ENCODE measurements at places on chromosomes 16 and 17.

DNA sequence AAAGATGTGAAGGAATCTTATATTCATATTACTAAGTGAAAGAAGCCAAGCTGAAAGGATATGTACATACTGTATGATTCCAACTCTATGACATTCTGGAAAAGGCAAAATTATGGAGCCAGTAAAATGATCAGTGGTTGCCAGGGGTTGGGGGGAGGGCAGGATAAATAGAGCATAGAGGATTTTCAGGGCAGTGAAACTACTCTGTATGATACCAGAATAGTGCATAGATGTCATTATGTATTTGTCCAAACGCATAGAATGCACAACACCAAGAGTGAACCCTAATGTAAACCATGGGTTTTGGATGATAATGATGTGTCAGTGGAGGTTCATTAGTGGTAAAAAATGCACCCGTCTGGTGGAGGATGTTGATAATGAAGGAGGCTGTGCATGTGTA, 71.0 kb upstream of the ZNF423 start:
- DNase-seq: no peak

DNA sequence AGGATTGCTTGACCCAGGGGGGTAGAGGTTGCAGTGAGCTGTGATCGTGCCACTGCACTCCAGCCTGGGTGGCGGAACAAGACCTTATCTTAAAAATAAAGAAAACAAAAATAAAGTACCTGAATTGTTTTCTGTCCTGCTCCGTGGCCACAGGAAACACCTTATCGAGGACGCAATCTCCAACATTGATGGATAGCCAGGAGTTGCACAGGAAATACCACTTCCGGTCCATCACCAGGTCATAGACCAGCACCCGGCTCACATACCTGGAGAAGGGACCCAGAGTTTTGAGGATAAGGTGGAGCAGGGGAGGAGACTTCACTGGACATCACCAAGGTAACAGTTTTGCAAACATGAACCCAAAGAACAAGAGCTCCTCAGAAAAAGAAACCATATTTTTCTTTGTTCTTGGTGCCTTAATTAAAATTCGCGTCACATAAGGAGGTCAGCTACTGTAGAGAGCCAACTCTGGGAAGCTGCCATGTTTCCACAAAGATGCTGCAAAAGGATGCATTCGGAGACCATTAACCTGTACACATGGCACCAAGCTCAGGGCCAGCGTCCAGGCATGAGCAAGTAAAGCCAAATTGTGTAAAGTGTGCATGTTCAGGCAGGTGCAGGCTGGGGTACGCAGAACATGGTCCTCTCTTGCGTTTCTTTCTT, 55.6 kb upstream of the GCSH start:
- DNase-seq: no peak

DNA sequence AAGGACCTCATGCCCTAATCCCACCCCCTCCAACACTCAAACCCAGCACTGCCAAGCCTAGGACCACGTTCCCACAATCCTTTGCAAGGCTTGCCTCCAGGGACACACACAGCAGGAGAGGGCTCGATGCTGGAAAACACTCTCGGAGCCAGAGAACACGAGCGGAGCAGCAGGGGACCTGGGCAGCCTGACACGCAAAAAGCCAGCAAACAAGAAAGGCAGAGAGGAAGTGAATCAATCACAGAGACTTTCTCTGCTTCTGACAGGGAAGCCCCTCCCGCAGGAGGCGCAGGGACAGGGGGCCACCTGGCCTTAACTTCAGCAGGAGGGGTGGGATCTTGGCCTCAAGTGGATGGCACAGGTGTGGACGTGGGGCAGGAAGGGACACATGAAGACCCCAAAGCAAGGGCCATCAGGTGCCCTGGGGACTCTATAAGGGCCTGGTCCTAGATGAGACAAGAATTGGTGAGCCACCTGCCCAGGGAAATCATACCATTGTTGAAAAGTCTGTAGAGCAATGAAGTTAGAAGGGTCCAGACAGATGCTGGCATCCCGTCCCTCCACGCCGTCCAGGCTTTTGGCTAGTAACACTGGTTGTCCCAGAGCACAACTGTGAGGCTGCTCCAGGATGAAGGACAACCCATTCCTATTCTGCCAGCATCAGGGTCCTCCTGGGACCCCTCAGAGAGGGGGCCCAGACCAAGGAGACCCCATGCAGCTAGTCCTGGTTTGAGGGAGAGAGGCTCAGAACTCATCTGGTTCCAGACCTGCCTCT, 2.2 kb downstream of the SDK2 start:
- no peak for DNase-seq

DNA sequence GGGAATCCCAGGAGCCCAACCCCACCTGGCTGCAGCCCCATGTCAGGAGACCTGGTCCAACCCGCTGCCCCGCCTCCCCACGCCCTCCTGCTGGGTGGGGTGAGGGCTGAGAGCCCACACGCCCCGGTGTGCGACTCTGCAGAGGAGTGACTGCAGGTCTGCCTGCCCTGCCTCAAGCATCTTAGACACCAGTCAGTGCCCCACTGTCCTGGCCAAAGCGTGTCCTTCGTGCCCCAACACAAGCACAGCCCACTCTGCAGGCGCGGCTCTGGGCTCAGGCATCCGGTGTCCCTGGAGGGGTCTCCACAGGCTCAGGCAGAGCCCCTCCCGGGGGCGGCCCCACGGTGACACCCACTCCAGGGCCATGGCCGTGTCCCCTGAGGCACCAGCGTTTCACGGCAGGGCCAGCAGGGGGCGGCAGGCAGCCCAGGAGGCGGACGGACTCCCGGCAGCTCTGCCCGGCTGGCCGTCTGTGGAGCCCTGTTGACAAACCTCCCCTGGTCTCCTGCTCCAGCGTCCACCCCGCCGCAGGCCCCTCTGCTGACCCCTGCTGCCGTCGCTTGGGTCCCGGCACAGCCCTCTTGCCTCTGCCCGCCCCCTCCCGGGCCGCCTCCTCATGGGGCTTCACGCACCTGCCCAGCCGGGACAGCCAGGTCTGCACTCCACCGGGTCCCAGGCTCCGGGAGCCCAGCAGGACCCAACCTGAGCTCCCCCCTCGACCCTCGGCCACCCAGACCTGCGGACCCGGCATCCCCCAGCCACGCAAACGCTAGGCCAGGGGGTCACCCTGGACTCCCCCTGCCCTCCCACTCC, 8.6 kb upstream of the UBE2I start:
- peak; percentile 42 for DNase-seq

GRCh38 chr17:76378548-76379274, 5.7 kb upstream of the SPHK1 start:
- DNase-seq: no peak

GRCh38 chr16:51201604-51202003, 50.5 kb upstream of the SALL1 start:
- no peak for DNase-seq

- no peak for DNase-seq
Observed at GRCh38 chr16:65500919-65501318, 379.1 kb upstream of the CDH11 start.

DNA sequence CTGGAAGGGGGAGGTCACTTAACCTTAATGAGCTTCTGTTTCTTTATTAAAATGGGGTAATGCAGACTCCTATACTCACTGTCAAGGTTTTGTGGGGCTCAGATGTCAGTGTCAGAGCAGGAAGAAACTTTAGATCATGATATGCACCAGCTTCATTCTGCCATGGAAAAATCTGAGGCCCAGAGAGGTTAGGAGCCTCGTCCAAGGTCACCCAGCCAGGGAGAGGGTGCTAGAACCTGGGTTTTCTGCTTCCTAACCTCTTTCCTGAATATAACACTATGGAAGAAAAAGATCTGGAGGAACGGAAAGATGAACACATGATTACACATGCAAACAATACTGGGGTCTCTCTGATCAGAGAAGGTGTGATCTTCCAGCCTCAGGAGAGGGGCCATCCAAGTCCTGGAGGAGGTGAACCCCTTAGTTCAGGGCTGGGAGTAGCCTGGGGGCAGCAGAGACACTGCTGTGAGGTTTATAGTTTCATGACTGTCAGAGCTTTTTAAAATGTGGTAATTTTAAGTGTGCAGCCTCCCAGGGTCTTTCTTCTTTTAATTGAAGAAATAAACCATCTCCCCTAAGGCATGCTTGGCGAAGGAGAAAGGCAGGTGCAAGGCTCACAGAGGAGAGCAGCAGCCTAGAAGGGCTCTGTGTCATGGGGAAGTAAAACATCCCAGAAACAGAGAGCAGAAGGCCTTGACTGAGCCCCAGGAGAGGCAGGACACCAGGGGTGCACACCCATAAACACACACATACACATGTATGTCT, 10.2 kb upstream of the MEOX1 start:
- DNase-seq: no peak

- no peak for DNase-seq
Observed at GRCh38 chr16:67446968-67447507, 16.1 kb downstream of the HSD11B2 start.

DNA sequence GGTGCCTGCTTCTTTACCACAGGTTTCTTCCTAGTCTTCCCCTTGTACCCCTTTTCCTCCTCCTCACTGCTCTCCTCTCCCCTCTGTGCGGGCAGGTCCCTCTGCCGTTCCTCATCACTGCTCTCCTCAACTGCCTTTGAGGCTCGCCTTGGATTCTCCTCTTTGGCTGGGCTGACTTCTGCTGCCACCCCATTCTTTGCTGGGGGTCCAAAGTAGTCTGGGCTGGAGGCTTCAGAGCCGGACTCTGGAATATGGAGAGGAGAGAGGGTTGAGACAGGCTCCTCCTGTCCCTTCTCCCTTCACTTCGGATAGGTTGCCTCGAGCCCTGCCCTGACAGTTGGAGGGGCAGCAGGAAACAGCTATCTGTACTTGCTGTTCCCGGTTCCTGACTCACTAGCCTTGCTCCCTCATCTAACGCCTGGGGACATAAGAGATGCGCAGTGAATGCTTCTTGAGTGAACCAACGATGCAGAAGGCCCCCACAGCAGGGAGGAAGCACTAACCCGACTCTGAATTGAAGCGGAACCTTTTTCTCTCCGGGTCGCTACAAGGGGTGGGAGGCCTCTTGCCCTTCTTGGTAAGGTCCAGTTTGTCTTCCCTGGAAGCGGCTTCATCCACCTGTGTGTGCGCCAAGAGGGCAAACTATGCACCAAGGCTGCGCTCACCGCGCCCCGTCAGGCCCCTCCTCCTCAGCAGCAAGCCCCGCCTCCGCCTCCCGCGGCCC, 655 bp downstream of the HIRIP3 start:
- no peak for DNase-seq

DNA sequence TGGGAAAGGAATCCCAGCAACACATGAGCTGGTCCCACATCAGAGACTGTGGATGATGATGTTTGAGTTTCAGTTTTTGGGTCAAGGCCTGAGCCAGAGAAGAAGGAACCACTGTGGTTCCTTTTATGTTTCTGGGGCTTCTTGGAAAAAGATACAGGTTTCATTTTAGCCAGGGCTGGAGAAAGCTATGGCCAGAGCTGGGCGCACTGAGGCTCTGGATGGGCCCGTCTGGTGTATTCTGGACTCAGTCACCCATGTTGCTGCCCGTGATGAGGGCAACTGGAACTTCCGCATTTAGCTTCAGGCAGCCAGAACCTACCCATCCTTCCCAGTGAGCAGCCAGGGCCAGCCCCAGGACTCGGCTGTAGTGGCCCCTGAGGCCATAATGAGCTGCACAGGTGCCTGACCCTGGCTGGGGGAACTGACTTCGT, 15.0 kb upstream of the PITPNA start:
- no peak for DNase-seq

DNA sequence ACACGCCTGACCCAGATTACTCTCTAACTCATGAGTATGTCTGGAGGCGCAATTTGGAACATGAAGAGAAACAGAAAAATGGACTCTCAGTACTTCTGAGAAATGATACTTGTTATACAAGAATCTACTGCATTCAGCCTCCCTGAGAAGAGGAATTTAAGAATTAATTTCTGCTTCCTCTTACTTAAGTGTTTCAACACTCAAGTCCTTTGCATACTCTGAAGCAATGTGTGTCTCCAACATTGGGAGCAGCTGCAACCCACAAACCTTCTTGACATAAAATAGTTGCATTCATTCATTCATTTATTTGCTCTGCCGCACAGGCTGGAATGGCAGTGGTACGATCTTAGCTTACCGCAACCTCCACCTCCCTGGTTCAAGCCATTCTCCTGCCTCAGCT, 199.8 kb downstream of the NPIPA7 start:
- no peak for DNase-seq

DNA sequence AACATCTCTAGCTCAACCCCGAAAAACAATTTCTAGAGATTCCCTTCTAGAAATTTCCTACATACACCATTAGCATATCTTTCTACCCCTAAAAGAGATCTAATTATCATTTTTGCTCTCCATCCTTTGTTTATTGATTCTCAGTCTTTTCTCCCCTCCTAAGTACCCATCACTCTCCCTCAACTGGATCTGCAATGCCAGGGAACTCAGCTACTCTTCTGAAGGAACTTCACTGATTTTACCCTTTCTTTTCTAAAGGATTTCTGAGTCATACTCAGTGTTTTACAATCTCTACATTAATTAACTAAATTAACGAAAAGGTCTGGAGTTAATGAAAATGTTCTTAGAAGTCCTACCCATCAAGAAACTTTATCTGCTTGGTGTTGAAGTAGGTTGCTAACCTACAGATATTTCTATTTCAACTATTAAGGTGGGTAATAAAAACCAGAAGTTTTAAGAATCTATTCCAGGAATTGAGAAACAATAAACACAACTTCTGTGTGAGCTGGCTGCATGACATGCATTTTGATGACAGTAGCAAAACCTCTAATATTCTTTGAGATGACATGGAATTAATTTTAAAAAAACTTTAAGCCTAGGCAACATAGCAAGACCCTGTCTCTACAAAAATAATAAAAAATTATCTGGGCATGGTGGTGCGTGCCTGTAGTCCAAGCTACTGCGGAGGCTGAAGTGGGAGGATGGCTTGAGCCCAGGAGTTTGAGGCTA, 13.6 kb downstream of the CREBBP start:
- no peak for DNase-seq

DNA sequence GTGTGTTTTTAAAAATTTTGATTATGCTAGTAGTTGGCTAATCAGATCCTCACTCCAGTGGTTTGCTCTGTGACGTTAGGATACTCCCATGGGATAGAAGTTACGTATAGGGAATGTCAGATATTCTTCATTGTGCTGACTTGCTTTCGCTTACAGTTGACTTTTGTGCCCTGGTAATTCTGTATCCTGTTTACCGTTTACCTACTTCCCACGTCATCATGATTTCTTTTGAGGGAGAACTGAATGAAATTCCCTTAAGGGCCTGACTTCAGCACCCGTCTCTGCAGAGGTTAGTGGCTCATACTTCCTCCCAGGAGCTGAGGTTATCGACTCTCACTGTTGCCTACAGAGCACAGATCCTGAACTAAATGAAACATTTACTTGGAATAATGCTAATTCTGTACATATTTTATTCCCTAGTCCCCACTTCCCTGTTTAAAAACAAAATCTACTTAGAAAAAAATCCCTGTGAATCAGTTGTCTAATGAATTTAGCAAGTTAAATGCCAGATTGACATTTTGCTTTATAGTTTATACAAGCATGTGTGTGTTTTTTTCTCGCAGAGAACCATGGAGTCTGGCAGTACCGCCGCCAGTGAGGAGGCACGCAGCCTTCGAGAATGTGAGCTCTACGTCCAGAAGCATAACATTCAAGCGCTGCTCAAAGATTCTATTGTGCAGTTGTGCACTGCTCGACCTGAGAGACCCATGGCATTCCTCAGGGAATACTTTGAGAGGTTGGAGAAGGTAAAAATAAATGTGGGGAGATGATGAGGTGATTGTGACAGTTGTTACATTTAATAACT, 2.8 kb downstream of the PRKAR1A start:
- no peak for DNase-seq

- no peak for DNase-seq
Observed at GRCh38 chr17:65060631-65061254, 4.2 kb upstream of the GNA13 start.

GRCh38 chr17:48373130-48373830, 56.7 kb downstream of the SKAP1 start:
- no peak for DNase-seq
